Activated CD4-positive, alpha-beta T cell treated with anti-CD3 and anti-CD28 coated beads, Interleukin-2, amount 10 ng/mL, durations not matched to agents 24 days and 14 days (primary cell): ENCODE measurements at places on chromosomes 1 and 21. TPM values are rescaled to one million over a fixed set of nuclear protein-coding genes. Genes with fewer than 3 reads are reported as not detected.
A peak's percentile ranks its signal among the peaks of the same experiment; 100 is the strongest.

DNA sequence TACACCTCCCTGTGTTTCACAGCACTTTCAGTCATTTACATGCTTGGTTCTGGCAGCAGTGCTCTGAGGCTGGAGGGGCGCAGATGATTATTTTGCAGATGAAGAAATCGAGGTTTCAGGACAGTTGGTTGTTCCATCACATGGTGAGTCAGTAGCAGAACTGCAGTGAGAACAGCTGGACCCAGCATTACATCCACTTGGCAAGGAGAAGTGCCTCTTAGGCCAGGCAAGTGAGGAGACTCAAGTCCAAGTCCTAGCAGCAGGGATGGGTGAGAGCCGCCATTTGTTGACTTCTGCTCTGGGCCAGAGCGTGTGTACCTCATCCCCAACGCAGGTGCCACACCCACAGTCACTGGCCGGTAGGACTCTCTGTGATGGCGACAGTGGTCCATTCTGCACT, 26.8 kb upstream of the EPHA8 start:
- no peak for DNase-seq

- no peak for DNase-seq
Measured at GRCh38 chr1:200427744-200428143, 17.9 kb upstream of the ZNF281 start.

GRCh38 chr1:75672528-75673393, 51.7 kb upstream of the ACADM start:
- DNase-seq: no peak

DNA sequence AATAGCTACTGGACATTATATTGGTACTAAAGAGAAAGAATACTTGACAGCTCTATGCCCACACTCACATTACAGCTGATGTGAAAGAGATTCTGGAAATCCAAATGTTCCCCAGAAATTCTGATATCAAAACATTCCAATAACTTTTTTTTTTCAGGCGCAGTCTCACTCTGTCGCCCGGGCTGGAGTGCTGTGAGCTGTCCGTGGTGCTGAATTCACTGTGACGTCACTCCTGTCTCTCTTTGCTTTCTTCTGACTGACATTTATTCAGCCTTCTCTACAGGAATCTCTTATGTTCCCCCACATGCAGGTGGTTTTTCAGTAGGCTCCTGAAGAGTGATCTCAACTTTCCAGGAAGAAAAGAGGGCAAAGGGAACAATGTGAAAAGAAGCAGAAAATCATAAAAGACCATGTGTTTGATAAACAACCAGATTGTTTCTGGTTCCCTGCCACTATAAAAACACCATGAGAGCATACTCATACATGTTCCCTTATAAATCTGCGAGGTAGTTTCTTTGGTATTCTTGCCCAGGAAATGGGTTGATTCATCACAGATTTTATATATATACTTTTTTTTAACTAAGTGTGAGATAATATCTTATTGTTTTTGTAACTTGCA, 6.2 kb downstream of the S100A7A start:
- peak; percentile 92 for DNase-seq

DNA sequence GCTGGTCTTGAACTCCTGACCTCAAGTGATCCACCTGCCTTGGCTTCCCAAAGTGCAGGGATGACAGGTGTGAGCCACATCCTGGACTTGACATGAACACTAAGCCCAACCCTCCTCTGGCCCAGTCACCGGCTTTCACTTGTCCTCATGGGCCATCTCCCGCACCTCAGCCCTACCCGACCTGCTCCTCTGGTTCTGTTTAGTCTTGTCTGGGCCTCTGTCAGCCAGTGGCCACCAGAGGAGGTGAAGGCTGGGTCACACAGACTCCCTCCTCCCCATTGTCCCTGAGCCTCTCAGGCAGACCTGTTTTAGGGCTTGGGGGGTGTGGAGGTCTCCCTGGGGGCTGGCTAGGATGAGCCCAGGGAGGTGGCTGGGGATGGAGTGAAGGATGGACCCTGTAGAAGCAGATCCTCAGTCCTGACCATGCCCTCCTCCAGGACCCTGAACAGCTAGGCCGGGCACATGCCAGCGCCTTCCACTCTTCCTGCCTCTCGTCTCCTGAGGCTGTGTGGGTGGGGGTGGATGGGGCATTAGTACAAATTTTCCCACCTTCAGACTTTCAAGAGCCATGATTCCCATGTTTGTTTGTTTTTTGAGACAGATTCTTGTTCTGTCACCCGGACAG, 26.1 kb upstream of the UMODL1 start:
- DNase-seq: no peak

The AMIGO1 gene
- total RNA-seq: 1.1 TPM in 2 replicates

The TESK2 gene
- 1.7 and 2.6 TPM in 2 replicates for total RNA-seq

The RHEX gene
- total RNA-seq: not detected in 2 replicates

GRCh38 chr1:218451415-218451814, 106.3 kb downstream of the TGFB2 start:
- no peak for DNase-seq

The MYOC gene
- total RNA-seq: not detected in 2 replicates

- DNase-seq: no peak
Measured at GRCh38 chr1:199862047-199862446, 165.5 kb upstream of the NR5A2 start.
